ENCODE measurements at places on chromosomes 3 and 15.

- DNase-seq, result no peak
Observed at GRCh38 chr3:41489231-41489630, 289.9 kb downstream of the CTNNB1 start.

GRCh38 chr3:115350606-115351005 is 203.5 kb upstream of the ZBTB20 start:
- no peak for DNase-seq

DNA sequence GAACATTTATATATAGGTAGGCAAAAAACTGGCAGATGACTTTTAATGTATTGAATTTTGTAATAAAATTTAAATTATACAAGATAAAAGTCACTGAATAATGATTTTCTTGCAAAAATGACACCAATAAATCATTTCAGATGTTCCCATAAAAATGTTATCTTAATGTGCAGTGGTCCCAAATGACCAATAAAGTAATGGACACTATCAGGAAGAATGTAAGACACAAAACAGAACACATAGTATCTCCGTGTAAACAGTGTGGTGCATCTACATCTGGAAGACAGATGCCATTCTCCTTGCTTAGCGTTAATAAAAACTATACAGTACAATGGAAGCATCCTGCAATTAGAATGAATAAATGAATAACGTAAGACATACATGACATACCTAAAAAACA is 41.5 kb downstream of the FGF7 start:
- no peak for DNase-seq

DNA sequence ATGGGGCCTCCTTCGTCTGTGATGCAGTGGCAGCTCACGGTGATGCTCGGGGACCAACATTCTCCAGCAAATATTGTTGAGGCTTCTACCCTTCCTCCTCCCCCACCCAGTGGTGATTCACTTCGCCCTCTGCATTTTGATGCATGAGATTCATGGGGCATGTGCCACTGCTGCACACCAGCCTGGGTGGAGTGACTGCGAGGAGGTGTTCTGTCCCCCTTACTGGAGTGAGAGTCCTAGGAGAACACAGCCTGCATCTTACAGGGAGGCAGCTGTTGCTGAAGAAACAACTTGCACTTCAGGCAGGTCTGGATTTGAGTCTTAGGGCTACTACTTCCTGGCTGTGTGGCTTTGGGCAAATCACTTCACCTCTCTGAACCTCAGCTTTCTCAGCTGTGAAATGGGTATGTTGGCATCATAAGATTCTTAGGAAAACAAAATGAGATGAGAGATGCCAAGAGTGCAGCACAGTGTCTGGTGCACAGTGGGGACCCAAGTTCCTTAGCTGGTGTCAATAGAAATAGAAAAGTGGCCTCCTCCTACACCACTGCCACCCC is 10.2 kb upstream of the SKOR1 start:
- DNase-seq, result no peak

DNA sequence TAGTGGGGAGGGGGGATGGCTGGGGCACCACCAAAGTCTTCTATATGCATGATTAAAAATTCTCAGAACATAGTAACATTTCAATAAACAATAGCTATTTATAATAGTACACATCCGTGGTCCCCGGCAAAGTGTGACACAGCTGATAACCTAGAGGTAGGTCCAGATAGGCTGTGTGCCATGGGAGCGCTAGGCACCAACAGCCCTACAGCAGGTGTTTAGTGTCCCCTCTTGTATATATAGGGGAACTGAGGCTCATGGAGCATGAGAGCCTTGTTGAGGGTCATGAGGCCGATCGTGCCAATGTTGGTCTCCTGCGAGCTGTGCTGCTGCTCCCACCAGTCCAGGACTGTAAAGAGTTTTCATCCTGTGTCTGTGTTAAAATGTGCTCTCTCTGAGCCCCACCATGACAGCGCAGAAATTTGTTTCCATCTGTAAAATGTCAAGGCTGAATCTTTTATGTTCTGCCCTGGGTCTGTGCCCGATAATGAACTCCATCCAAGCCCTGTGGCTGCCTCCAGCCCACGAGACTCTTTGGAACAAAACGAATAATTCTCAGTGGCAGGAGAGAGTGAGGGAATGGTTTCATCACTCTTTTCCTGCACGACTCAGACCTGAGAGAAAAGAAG is 14.5 kb downstream of the TMEM158 start:
- DNase-seq, result no peak

DNA sequence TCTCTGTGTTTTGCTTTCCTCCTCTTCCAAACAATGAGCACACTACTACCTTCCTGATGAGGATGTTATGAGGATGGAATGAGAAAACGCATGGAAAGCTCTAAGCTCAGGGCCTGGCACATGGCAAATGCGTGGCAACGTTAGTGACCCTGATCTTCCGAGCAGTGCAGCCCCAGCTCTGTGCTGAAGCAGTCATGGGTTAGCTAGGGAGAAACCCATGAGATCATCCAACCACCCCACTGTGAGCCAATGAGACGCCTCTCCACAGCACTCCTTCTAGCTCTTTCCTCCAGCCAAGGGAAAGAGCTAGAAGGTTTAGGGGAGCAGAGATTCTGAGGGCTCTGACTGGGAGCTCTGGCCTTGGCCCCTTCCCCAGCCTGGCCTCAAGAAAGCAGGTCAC is 4.5 kb downstream of the CPN2 start:
- DNase-seq, result no peak

- peak; percentile 70 for DNase-seq
Observed at GRCh38 chr3:48222616-48223513, at the start of gene CAMP. CAMP (plus strand) TSS chr3:48223495; CDS start chr3:48223512, 17 bp downstream.

DNA sequence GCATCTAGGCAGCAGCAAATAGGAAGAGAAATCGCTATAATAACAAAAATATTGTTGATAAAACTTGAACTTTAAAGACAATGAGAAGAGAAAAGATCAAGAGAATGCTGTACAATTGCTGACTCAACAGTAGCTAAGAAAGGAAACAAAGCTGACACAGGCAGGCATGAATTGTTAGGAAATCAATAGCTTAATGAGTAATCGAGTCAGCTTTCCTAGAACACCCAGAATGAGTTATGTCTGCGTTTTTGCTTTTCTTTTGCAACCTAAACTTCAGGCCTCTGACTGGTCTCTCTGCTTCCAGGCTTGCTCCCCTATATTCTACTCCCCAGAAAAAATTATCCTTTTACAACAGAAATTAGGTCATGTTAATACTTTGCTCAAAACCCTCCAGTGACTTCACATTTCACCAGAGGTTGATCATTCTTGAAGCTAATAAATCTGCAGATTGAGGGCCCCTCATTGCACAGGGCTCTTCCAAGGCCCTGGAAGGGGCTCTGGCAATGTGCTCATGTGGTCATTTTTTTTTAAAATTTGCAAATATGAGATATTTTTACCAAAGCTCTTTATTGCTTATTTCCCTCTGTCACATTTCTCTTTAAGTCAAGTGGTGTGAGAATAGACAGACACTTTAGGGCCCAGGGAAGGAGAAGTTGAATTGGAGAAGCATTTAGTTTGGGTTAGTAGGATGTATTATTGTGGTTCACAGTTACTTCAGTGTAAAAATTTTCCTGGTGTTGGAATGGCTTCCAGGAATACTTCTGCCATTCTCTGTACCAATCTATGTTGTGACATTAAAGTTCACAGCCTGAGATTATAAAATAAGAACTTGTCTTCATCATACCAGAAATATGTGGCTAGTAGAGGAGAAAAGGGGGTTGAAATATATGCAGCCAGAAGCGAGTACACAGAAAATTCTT is 116.3 kb downstream of the TMCO5A start:
- DNase-seq, result no peak

Data from HepG2 (cell line).